ENCODE measurements at places on chromosomes 3 and 15.
A peak's percentile ranks its signal among the peaks of the same experiment; 100 is the strongest.

DNA sequence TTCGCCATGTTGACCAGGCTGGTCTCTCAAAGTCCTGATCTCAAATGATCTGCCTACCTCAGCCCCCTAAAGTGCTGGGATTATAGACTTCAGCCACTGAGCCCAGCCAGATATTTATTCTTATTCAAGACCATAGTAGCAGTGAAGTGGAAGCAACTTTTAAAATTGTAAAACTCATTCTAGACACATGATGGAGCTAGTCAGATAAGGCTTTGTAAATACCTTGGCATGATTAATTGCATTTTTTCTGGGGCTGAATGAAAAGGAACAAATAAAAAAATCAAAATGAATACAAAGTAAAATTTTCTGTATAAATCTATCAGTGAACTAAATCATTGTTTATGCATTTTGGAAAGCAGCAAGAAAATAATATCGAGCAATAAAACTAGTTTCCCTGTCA lies 4.1 kb upstream of the MYO1E start:
- DNase-seq, result no peak

- no peak for DNase-seq
These were observed 55.6 kb downstream of the LYSMD4 start for GRCh38 chr15:99677540-99678134.

- no peak for DNase-seq
These were observed 1465.3 kb upstream of the GBE1 start for GRCh38 chr3:83226751-83227150.

- no peak for DNase-seq
These were observed 524.3 kb downstream of the UNC13C start for GRCh38 chr15:54502416-54503075.

GRCh38 chr15:29968099-29968894 lies 114.5 kb upstream of the GOLGA8J start:
- DNase-seq, result no peak

- no peak for DNase-seq
These were observed 76.7 kb downstream of the SST start for GRCh38 chr3:187593451-187593850.

DNA sequence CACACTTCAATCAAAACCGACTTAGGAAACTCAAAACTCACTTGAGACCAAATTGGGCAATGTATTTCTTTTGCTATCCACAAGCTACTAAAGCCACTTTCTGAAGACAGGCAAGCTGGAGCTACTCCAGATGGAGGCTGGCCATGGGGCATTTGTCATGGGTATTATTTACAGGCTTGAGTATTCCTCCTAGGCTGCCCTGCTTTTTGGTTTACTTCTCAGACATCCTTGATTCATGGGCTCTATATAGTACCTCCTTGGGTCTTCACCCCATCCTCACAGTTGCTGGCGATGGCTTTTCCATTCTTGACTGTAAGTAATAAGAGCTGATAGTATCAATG lies 18.6 kb upstream of the SYNM start:
- no peak for DNase-seq

DNA sequence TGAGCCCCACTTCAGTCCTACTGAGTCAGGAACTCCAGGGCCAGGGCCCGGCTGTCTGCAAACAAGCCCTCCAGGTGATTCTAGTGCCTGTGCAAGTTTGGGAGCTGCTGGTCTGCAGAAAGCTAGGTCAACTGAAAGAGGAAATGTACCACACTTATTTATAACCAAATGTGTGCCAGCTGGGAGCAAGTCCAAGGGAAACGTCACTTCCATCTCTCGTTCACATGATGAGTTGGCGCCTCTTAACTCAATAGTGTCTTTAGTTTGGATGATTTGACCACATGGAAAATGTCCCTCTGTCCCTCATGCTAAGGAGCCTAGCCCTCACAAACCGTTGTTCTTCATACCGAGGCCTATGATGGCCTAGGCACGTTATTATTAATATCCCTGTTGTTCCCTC lies 43.2 kb downstream of the GOLGA8S start:
- DNase-seq, result no peak

DNA sequence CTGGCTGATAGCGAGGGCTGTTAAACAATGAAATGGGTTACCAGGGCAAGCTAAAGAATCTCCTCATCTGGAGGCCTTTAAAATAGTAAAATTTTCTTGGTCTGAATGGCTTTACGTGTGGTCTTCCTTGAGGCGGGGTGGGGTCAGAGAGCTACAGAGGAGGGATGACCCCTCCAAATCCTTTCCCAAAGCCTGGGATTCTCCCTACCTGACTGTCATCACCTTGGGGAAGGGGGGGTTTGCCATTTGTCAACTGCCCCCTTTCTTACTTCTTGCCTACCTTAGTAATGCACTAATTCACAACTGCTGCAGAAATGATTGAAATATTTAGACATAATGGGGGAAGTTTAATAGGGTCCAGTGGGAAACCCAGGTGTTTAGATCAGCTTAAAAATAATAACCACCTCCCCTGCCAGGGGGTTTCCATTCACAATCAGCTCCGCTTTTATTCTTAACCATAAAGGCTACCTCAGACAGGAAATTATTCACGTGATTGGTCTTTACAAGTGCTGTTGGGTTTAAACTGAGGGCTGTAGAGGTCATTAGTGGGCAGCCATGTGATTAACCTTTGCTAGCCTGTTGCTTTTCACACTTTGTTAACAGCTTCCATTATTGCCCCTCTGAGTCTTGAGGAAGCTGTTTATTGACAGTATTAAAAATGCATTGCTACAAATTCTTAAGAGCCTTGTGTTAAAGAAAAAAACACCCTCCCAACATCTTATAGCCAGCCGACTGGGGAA lies 276.5 kb upstream of the ATP11B start:
- DNase-seq, result no peak

- DNase-seq, result no peak
These were observed 21.5 kb downstream of the PLD1 start for GRCh38 chr3:171788546-171789351.

DNA sequence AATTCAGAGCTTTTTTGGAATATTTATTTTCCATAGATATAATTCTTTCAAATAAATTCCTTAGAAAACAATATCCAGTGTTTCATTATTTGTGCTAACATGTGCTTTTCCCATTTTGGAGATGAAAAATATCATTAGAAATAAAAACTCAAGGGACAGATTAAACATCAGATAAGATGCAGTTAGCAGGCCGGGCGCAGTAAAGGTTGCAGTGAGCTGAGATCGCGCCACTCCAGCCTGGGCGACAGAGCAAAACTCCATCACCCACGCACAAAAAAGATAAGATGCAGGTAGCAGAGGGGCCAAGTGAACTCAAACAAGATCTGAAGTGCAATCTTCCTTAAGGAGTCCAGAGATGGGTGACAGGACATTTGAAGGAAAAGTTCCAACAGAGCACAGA lies 48.0 kb downstream of the ZNF445 start:
- no peak for DNase-seq

GRCh38 chr3:195900436-195901355 lies 7.7 kb downstream of the TNK2 start:
- DNase-seq, result peak; percentile 53

- no peak for DNase-seq
These were observed 479.4 kb downstream of the FOXP1 start for GRCh38 chr3:71104121-71104541.

- DNase-seq, result no peak
These were observed 32.5 kb downstream of the OR5H15 start for GRCh38 chr3:98199020-98199419.

DNA sequence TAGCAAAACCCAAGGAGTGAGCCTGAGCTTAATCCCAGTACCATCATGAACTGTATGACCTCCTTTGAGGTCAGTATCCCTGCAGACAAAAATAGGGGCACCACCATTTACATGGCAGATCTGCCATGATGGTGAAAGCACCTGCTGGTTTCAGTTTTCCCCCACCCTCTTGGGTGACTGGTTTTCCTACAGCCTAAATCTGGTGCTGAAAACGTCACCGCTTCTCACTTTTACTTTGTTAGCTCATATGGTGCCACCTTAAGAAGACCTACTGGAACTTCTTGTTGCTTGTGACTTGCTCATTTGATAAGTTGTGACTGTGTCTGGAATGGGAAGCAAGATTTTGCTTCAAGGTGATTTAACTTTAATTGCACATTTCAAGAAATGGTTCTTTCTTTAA lies 5.1 kb downstream of the PPP1R2 start:
- DNase-seq, result peak; percentile 47

DNA sequence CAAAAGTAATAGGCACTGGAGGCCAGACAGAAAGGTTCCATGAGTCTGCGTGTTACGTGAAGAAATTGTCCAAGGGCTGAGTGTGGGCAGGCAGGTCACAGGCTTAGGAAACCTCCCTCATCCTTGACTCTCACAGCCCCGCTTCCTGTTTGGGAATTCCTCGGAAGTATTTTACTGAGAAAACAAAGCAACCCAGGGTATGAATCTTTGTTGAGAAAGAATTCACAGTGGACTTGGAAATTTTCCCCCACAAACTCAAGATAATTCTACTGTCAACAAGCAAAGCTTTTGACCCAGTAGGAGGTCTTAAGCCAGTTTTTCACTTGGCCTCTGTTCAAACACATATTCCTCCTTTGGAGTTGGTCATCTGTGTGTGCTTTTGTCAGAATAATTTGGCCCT lies 377.1 kb upstream of the TPM1 start:
- no peak for DNase-seq

- no peak for DNase-seq
These were observed 28.2 kb downstream of the CCR9 start for GRCh38 chr3:45914362-45915058.

DNA sequence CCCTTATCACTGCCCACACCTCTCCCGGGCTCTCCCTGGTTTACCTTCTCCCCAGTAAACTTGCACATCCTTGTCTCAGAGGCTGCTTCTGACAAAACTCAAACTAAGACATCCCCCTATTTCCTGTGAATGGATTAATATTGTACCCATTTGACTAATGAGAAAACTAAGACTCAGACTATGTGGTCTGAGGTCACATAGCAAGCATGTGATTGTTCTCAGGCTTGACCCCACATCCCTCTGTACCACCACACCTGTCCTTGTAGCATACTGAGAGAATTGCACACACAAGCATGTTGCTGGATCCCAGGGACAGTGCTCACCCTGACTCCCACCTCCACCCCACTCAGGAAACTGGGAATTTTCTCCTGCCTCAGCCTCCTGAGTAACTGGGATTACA lies 90.7 kb upstream of the HES1 start:
- no peak for DNase-seq

- DNase-seq, result no peak
These were observed 197.2 kb downstream of the KCNAB1 start for GRCh38 chr3:156317462-156318074.

GRCh38 chr3:30631243-30631904 lies 25.0 kb downstream of the TGFBR2 start:
- DNase-seq, result peak; percentile 79

- no peak for DNase-seq
These were observed 110.2 kb upstream of the ARHGEF26 start for GRCh38 chr3:154011036-154011435.

DNA sequence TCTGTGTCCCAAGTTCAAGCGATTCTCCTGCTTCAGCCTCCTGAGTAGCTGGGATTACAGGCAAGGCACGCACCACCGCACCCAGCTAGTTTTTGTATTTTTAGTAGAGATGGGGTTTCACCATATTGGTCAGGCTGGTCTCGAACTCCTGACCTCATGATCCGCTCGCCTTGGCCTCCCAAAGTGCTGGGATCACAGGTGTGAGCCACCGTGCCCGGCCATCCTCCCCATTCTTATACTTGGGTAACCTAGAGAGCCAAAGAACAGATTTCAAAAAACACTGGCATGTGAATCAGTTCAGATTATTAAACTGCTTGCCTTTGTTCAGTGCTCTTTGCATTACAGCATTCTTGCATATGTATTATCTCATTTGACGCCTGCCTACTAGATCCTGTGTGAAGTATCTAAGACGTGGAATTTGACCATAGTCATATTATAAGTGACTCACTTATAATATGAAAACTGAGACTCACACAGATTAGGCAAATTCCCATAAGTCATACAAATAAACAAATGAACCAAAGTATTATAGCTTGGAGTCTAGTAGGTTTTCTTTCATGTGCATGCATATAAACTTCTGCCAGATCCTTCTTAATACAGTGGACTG lies 123.5 kb downstream of the UNC13C start:
- DNase-seq, result no peak

DNA sequence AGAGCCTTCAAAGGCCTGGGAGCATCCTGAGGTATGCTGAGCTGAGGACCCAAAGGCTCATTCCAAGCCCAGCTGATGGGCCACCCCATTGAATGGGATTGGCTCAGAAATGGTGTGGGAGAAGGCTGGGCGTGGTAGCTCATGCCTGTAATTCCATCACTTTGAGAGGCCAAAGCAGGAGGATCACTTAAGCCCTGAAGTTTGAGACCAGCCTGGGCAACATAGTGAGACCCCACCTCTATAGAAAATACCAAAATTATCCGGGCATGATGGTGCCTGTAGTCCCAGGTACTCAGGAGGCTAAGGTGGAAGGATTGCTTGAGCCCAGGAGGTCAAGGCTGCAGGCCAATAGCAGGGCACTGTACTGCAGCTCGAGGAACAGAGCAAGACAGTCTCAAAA lies 43.8 kb upstream of the ADAMTSL3 start:
- DNase-seq, result no peak

DNA sequence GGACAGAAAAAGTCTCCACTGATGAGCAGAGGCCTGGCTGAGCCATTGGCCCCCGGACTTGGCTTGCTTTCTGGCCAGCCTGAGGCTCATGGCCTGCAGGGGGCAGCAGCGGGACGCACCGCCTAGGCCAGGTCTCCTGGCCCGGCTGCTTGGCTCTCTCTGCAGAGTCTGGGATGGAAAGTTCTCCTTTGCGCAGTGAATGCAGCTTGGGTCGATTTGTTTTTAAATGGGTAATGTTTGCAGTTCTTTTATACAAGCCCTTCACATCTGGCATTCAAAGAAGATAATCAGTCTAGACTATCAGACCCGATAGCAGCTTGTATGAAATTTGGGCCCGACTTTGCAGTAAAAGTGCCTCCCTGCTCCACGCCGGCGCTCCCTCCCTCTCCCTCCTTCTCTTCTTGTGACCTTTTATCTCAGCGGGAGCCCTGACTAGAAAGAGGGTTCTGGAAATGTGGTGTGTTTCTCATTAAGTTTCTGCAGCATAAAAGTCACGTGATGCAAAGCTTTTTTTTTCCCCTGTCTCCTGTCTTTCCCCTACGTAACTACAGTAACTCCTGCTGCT lies 59.9 kb downstream of the ZNF621 start:
- DNase-seq, result peak; percentile 47

DNA sequence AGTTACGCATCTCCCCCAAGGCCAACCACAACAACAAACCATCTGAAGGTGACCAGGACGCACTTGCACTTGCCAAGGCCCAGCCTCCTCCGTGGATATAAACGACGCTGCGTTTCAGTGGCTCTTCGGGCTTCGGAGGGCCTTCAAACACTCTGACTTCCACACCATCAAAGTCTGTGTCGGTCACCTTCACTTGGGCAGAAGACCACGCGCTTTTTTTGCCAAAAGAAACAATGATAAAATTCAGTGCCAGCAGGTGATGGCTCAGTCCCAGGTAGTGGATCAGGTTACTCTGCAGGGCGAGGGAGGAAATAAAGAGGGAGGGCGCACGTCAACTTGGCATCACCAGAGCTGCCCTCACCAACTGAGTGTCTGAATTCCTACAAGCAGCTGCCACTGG lies 63.0 kb downstream of the NCEH1 start:
- no peak for DNase-seq
